ENCODE measurements at places on chromosomes 7 and 10.

DNA sequence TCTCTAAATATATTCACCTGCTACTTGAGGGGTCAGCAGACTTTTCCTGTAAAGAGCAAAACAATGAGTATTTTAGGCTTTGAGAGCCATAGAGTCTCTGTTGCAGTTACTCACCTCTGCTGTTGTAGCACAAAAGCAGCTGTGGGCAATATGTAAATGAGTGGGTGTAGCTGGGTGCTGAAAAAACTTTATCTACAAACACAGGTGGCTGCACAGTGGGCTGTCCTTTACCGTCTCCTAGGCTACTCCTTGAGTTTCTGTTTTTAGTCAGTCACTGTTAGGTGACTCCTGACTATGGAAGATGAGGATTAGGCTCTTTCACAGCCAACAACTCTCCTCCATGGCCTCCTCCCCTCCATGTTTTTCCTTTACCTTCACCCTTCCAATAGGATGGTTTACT lies 286.1 kb upstream of the C7orf33 start:
- DNase-seq, result no peak

DNA sequence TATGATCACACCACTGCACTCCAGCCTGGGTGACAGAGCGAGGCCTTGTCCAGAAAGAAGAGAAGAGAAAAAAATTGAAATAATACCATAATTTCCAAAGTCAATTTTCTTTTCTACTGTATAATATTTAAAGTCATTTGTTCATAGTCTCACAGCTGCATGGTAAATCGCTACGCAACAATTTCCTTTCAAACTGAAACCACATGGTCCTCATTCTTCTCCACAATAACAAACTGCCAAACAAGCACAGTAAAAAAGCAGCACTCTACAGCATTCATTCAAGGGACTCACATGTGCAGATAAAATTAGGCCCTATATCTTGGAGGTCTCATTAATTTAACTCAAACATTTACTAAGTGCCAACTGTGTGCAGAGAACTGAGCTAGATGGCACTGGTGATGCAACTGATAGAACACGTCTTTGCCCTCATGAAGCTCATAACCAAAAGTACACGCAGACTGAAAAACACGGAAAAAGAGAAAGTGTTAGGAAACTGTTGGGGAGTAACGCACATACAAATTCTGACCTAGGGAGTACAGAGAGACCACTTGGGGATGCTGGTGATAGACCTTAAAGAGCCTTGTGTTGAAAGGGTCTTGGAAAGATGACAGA lies 68.4 kb upstream of the SRRM3 start:
- no peak for DNase-seq

DNA sequence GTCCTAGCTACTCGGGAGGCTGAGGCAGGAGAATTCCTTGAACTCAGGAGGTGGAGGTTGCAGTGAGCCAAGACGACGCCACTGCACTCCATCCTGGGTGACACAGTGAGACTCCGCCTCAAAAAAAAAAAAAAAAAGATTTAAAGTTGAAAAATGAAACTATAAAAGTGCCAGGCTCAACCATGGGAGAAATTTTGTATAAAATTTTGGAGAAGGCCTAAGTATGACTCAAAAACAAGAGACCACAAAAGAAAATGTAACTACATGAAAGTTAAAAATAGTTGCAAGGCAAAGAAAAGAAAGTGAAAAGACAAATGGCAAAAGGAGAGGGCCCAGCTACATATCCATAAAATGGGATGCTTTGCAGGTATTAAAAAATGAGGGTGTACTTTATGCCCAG lies 104.1 kb downstream of the ARHGAP22 start:
- DNase-seq, result no peak

DNA sequence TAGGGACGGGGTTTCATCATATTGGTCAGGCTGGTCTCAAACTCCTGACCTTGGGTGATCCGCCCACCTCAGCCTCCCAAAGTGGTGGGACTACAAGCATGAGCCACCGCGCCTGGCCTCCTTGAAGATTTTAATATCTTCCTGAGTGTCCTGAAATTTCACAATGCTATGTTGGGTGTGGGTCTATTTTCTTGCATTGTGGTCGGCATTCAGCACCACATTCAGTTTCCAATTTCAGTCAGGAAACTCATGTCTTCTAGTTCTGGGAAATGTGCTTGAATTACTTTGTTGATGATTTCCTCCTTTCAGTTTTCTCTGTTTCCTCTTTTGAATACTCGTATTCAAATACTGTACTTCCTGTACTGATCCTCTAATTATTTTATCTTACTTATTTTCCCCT lies 49.3 kb upstream of the IL6 start:
- no peak for DNase-seq

- no peak for DNase-seq
These were observed 177.0 kb downstream of the REEP3 start for GRCh38 chr10:63697956-63698786.

GRCh38 chr7:266851-267840 lies 22.8 kb upstream of the FOXL3 start:
- DNase-seq, result no peak

GRCh38 chr10:58017719-58018367 lies 249.9 kb downstream of the IPMK start:
- DNase-seq, result no peak

- DNase-seq, result no peak
These were observed 167.1 kb upstream of the TNRC18 start for GRCh38 chr7:5590596-5591277.

DNA sequence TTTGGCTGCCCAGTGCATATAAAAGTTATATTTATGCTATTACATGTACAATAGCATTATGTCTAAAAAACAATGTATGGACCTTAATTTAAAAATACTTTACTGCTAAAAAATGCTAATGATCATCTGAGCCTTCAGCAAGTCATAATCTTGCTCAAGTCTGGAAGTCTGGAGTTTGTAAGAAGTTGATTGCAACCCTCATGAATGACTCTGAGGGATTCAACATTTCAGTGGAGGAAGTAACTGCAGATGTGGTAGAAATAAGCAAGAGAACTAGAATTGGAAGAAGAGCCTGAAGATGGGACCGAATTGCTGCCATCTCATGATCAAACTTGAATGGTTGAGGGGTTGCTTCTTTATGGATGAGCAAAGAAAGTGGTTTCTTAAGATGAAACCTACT lies 13.0 kb upstream of the ADAMTS14 start:
- DNase-seq, result no peak

DNA sequence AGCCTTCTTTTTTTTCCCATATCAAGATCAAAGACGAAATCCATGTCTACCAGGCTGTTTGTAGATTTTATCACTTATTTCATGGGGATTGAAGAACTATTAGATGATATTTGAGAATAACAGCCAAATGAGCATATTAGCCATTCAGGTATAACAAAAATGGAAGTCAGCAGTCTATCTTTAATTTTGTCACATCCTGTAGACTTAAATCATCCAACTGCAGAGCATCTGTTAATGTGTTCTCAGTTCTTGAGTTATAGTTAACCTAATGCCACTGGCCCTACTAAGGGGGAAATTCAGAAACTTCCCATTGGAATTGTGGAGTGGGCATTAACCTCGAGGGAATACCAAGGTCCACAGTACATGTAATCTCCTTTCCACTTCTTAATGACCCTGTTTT lies 380.1 kb downstream of the CNTNAP2 start:
- no peak for DNase-seq

All from sciatic nerve (tissue), 2 donors.